C1 segment of cervical spinal cord (tissue), 14 donors: ENCODE measurements at places on chromosomes 7 and 10.

GRCh38 chr10:12191715-12192114 lies 4.0 kb downstream of the NUDT5 start:
- DNase-seq, result no peak

- no peak for DNase-seq
Observed at GRCh38 chr7:118183428-118183785, 557 bp upstream of the LSM8 start.

DNA sequence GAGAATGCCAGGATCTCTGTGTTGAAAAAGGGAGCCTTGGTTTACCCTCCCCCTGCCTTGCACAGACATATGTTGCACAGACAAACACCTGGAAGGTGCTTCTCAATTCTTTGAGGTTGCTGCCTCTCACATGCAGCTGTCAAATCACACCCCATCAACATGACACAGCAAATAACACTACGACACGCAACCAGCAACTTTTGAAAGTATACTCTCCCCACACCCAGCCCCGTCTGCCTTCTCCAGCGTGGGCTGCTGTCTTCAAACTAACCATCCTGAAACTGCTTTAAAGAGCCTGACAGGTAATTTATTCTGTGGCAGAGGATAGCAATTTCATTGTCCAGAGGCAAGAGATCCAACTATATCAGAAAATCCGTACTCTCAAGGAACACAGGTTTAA lies 136.1 kb downstream of the PLXNA4 start:
- no peak for DNase-seq

DNA sequence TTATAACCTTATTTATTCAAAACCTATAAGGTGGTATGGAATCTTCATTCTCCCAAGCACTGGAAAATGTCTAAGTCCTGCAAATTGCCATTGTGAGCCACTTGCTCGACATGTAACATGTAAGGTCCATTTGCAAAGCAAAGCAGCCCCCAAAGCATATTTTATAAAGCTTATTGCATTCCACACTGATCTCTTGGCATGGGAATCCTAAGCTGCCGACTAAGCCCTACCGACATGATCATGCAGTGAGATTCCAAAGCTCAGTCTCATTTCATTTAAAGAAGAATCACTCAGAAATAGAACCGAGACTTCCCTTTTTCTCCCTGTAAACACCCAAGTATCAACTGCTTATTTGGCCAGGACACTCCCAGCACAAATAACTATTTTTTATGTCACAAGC lies 333.4 kb upstream of the MYO3A start:
- DNase-seq, result no peak

DNA sequence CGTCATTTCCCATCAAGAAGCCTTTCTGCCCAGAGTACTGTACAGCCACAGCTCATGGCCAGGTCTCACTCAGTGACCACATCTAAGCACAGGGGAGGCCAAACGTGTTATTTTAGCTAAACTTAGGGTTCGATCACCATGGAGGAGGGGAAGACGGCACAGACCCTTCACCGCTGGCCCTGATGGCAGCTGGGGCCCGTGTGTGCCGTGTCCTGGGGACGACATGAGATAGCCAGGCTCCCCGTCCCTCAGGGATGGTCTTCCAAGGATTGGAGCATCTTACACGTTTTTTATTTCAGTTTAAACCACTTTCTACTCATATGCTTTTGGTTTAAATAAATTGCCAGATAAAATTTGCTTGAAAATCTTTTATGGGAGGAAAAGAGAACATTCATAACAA lies 512.9 kb downstream of the DNAJB6 start:
- no peak for DNase-seq

DNA sequence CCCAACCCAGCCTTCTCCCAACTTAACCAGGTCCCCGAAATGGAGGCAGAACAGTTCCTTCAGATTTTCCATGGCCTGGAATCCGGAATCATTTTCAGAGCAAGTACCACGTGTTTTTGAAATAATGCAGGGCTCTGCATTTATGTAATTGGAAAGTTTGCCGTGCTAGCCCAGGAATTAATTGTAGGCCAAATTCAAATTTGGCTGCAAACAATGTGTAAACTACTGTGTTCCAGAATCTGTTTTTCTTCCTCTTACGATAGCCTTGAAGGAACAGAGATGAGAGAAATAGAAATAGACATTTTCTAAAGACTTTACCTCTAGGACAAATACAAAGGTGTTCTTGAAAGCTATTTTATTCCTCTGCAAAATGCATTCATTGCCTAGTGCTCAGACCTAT lies 77.4 kb downstream of the FAM107B start:
- no peak for DNase-seq
